ENCODE measurements at places on chromosomes 7 and 10.

DNA sequence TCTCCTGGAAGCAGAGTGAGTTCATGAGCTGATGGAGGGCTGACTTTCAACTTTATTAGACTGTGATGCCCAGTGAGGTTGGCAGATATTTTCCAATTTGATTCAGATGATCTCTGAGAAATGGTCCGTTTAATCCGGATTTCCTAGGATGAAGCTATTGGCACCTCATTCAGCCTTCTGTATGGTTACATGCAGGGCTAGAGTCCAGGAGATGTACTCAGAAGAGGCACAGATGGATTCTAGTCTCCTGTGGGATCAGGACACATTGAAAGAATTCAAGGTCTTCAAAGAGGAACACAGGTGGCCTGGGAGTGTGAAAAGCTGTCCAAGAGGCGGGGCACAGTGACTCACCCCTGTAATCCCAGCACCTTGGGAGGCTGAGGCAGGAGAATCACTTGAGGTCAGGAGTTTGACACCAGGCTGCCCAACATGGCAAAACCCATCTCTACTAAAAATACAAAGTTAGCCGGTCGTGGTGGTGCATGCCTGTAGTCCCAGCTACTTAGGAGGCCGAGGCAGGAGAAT is 23.0 kb upstream of the RHEB start:
- H3K27me3 ChIP-seq, result no peaks in the 10 kb centered on the region
- no peaks in the 10 kb centered on the region for H3K4me1 ChIP-seq
- H3K27ac ChIP-seq, result no peak overlapping the region
- H3K4me3 ChIP-seq, result no peak overlapping the region
- no peak for DNase-seq
- no peaks in the 10 kb centered on the region for H3K36me3 ChIP-seq

- H3K4me1 ChIP-seq, result peaks cover 29% of the 10 kb centered on the region
- H3K4me3 ChIP-seq, result peak within 1 kb of the TSS; percentile 86
- peak within 1 kb of the TSS; percentile 92 for H3K27ac ChIP-seq
- peak; percentile 64 for DNase-seq
Observed at GRCh38 chr10:98446661-98447221, at the start of gene HPS1. Gene HPS1 (minus strand): TSS chr10:98446935. CDS start chr10:98443240, 3,695 bp downstream.

DNA sequence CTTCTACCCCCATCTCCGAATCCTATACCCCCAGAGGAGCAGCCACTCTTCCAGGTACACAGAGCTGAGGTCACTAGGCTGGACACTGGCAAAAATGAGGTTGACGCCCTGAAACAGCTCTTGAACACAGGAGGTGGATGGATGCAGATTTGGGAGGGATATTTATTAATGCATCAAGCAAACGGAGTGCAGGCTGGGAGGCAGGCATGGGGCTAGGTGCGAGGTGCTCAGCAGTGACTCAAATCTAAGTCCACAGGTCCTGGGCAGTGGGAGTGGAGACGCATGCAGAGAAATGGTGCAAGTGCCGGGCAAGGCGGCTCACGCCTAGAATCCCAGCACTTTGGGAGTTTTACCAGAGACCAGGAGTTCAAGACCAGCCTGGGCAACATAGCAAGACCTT is 11.0 kb downstream of the GUSB start:
- DNase-seq, result no peak
- H3K4me3 ChIP-seq, result no peak overlapping the region
- no peaks in the 10 kb centered on the region for H3K27me3 ChIP-seq
- no peaks in the 10 kb centered on the region for H3K4me1 ChIP-seq
- no peak overlapping the region for H3K27ac ChIP-seq

- no peaks in the 10 kb centered on the region for H3K27me3 ChIP-seq
- H3K4me1 ChIP-seq, result no peaks in the 10 kb centered on the region
- H3K27ac ChIP-seq, result no peak overlapping the region
- no peaks in the 10 kb centered on the region for H3K36me3 ChIP-seq
Observed at GRCh38 chr7:144596953-144597352, 193.5 kb upstream of the NOBOX start.

DNA sequence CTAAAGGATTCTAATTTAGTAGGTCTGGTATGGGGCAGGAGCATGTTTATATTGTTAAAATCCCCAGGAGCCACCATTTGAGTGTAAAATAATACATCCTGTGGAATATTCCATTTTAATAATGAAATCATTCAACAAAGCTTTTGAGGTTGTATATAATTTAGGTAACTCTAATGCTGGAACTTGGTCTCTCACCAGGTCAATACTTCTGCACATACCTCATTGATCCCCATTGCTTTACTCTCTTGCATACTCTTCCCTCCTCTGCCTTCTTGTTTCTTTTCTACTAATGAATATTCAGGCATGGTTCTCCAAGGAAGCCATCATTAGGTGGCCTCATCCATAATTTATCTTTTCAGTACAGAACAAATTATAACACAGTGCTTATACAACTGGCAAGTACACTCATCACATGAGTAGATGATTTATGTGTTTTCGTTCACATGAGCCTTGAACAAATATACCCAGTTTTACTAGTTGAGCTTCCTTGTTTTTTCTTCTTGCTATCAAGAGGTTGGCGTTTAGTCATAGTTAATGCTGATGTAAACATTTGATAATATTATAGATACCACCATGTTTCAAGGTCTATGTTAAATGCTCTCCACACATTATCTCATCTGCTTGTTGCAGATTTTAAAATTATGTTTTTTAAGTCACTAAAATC is 7.2 kb downstream of the PALS2 start:
- H3K27me3 ChIP-seq, result no peaks in the 10 kb centered on the region
- H3K36me3 ChIP-seq, result no peaks in the 10 kb centered on the region
- DNase-seq, result no peak
- H3K4me1 ChIP-seq, result no peaks in the 10 kb centered on the region
